Keratinocyte (primary cell): ENCODE measurements at places on chromosomes 7 and 10. TPM values are rescaled to one million over a fixed set of nuclear protein-coding genes. Genes with fewer than 3 reads are reported as not detected.

The GPR158 gene
- polyA plus RNA-seq, result not detected in 3 replicates

The ATOH7 gene
- polyA plus RNA-seq, result 0.04 to 0.07 TPM in 2 of 3 replicates, not detected in the other

GRCh38 chr10:16902606-16903005, 85.4 kb upstream of the RSU1 start:
- DNase-seq, result no peak
- H3K4me1 ChIP-seq, result no peaks in the 10 kb centered on the region
- no peaks in the 10 kb centered on the region for H3K36me3 ChIP-seq
- no peak overlapping the region for H3K4me3 ChIP-seq
- H3K27ac ChIP-seq, result no peak overlapping the region

DNA sequence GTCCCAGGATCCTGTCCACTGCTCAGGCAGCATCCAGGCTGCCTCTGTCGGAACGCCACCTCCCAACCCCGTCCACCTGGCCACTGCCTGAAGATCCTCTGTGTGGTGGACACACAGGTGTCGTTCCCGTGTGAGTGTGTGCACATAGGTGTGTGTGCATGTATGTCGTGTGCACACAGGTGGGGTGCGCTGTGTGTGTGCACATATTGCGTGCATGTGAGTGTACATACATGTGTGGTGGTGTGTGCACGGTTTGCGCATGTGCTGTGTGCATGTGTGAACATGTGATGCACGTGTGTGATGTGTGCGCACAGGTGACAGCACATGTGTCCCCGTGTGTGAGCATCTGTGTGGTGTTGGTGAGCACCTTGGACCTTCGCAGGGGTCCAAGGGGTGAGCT, 7.1 kb downstream of the TMEM184A start:
- no peak overlapping the region for H3K27ac ChIP-seq
- H3K4me1 ChIP-seq, result peaks cover 10% of the 10 kb centered on the region
- no peaks in the 10 kb centered on the region for H3K27me3 ChIP-seq
- H3K4me3 ChIP-seq, result no peak overlapping the region
- no peak for DNase-seq

The RHOBTB1 gene
- 4.6 to 6.1 TPM (median 5.5 TPM) in 3 replicates for polyA plus RNA-seq

GRCh38 chr10:63464402-63465292, 1.1 kb downstream of the JMJD1C start:
- H3K27ac ChIP-seq, result peak overlapping the region; percentile 78
- H3K4me1 ChIP-seq, result peaks cover 9% of the 10 kb centered on the region
- no peaks in the 10 kb centered on the region for H3K36me3 ChIP-seq
- H3K27me3 ChIP-seq, result no peaks in the 10 kb centered on the region
- no peak for DNase-seq
- peak overlapping the region; percentile 83 for H3K4me3 ChIP-seq

The GRID1 gene
- 0.01 to 0.03 TPM (median 0.03 TPM) in 3 replicates for polyA plus RNA-seq

The TUBAL3 gene
- 1.5 to 2.6 TPM (median 2.6 TPM) in 3 replicates for polyA plus RNA-seq

DNA sequence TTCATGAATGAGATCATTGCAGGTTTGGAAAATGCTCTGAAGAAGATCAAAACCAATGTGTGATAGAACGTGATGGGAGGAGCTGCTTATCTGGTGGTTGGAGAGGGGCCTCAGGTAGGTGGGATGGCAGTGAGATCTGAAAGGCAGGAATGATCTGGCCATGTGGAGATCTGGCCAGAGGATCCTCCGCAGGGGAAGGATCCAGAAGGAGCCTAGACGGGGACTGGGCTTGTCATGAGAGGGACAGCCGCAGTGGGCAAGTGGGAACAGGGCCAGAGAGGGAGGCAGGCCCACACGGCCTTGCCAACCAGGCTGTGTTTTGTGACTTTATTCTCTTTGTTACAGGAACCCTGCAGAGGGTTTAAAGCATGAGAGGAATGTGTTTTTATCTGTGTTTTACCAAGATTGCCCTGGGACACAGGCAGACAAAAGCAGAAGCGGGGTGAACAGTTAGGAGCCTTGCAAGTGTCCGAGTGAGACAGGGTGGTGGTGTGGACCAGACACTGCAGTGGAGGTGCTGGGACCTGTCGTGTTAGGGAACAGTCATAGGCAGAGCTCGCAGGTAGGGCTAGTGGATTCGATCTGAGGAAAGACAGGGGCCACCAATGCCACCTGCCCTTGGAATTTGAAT, 66.6 kb downstream of the TLL2 start:
- H3K4me3 ChIP-seq, result no peak overlapping the region
- no peak overlapping the region for H3K27ac ChIP-seq
- DNase-seq, result no peak

GRCh38 chr10:95229724-95230627, 35.9 kb downstream of the ACSM6 start:
- H3K27ac ChIP-seq, result peak overlapping the region; percentile 88
- H3K27me3 ChIP-seq, result no peaks in the 10 kb centered on the region
- no peak overlapping the region for H3K4me3 ChIP-seq

The FAM171A1 gene
- 7.5 to 14.9 TPM (median 8.8 TPM) in 3 replicates for polyA plus RNA-seq

The OPALIN gene
- polyA plus RNA-seq, result not detected in 3 replicates

The ELN gene
- polyA plus RNA-seq, result not detected in 3 replicates

DNA sequence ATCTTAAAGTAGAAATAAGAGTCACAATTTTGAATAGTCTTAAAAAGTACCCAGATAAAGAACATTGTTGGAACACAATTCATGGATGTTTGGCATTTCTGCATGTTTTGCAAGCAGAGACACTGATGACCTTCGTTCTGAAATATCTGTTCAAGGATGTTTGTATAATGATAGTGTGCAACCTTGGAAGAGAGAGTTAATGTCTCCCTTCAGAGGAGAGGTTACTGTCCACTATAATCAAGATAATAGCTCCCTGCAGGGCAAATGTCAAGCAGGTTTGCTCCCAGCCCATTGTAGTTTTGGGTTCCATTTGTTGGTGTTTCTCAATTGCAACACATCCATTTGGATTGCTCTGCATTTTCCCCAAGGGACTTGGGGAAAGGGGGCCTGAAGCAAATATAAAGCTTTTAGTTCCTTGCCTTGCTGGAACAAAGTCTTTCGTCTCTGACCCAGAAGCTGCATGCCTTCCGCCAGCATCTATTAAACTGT, 45.2 kb downstream of the COL1A2 start:
- no peak for DNase-seq
- H3K4me1 ChIP-seq, result no peaks in the 10 kb centered on the region
- H3K27me3 ChIP-seq, result no peaks in the 10 kb centered on the region
- no peak overlapping the region for H3K27ac ChIP-seq

The GPR26 gene
- polyA plus RNA-seq, result not detected in 3 replicates

DNA sequence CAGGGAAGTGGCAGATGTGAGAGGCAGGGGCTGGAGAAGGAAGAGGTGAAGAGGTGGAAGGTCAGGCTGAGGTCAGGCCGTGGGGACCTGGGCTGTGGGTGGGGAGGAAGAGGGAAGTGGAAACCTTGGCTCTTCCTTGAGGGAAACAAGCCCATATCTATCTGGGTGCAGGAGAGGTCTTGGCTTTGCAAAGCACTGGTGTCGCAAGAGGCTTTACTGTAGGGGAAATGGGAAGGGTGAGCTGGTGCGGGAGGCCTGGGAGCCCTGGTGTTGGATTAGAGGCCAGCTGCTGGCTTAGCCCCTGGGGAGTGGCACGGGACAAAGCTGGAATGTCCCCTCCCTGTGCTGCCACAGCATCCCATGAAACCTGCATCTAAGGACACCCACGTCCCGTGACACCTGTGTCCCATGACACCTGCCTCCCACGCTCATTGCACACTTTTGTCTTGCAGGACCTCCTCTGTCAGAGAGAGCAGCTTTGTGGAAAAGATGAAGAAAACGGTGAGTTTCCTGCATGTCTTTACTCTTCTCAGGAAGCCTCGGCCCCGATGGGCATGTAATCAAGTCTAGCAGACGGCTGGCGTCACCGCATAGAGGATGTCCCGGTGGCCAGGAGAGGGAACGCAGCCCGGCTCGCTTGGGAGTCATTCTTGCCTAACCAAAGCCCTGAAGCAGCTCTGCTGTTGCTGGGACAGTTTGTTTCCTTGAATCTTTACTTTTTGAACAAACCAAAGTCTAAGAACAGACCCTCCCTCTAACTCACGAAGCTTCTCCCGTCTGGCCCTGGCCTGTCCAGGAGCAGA, 22.2 kb downstream of the TMEM120A start:
- peaks cover 6% of the 10 kb centered on the region for H3K36me3 ChIP-seq
- no peaks in the 10 kb centered on the region for H3K4me1 ChIP-seq
- DNase-seq, result no peak
- no peak overlapping the region for H3K4me3 ChIP-seq

GRCh38 chr10:101776161-101776817, 375 bp upstream of the FGF8 start:
- H3K4me3 ChIP-seq, result no peak overlapping the region
- H3K27me3 ChIP-seq, result peaks cover 66% of the 10 kb centered on the region
- DNase-seq, result no peak
- H3K36me3 ChIP-seq, result peaks cover 10% of the 10 kb centered on the region

The GJC3 gene
- not detected in 3 replicates for polyA plus RNA-seq

DNA sequence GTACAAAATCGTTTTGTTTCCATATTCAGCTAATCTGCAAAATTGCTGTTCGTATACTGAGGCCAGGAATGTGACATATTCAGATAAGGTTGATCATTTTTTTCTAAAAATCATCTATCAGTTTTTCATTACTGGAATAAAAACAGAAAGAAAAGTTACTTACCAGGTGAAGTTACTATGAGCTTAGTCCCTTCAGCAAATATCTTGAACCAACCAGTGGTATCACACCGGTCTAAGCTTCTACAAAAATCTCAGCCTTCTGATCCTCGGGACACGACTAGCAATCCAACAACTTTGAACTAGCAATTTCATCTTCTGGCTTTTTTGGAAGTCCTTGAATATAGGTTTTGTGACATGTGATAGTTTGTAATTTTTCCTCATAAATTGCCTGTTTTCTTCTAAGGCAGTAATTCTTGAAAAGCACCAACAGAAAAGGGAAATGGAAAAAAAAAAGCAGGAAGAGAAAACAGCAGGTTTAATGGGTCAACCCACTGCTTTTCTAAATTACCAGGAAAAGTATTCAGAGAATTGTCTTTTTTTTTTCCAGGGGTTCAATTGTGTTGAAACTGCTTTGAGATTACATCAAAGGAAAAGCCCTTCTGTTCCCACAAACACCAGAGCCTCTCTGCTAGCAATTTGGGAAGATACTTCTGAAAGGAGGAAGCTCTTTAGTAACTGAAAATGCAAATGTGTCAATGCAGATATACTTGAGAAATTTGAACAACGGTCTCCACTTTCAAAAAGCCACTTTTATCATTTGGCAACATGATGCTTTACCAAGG, 2.9 kb upstream of the TARP start:
- no peaks in the 10 kb centered on the region for H3K36me3 ChIP-seq
- no peak overlapping the region for H3K27ac ChIP-seq
- no peak for DNase-seq
- no peaks in the 10 kb centered on the region for H3K27me3 ChIP-seq

The ZNF804B gene
- polyA plus RNA-seq, result not detected in 3 replicates

The SPDYE6 gene
- polyA plus RNA-seq, result not detected in 3 replicates

The STAM gene
- polyA plus RNA-seq, result 27.8 to 34.9 TPM (median 34.1 TPM) in 3 replicates

GRCh38 chr7:18541181-18541870, 45.8 kb downstream of the HDAC9 start:
- H3K4me3 ChIP-seq, result no peak overlapping the region
- DNase-seq, result no peak
- H3K27ac ChIP-seq, result no peak overlapping the region

GRCh38 chr10:52558090-52558489, 214.5 kb downstream of the MBL2 start:
- H3K4me1 ChIP-seq, result no peaks in the 10 kb centered on the region
- no peak overlapping the region for H3K4me3 ChIP-seq
- DNase-seq, result no peak
- H3K36me3 ChIP-seq, result no peaks in the 10 kb centered on the region
- no peaks in the 10 kb centered on the region for H3K27me3 ChIP-seq

- no peak overlapping the region for H3K27ac ChIP-seq
- no peak for DNase-seq
- no peak overlapping the region for H3K4me3 ChIP-seq
- H3K27me3 ChIP-seq, result no peaks in the 10 kb centered on the region
- no peaks in the 10 kb centered on the region for H3K36me3 ChIP-seq
These were observed 208.3 kb downstream of the CELF2 start for GRCh38 chr10:11225935-11226334.

The CYP2E1 gene
- polyA plus RNA-seq, result 0.73 to 0.77 TPM (median 0.77 TPM) in 3 replicates

GRCh38 chr7:133936074-133936473, 191.1 kb upstream of the LRGUK start:
- H3K36me3 ChIP-seq, result peaks cover 4% of the 10 kb centered on the region
- no peak overlapping the region for H3K27ac ChIP-seq
- H3K27me3 ChIP-seq, result no peaks in the 10 kb centered on the region
- no peak for DNase-seq
- H3K4me1 ChIP-seq, result peaks cover 16% of the 10 kb centered on the region

GRCh38 chr7:128705891-128706333, 33.2 kb upstream of the CALU start:
- H3K4me3 ChIP-seq, result no peak overlapping the region
- peak; percentile 69 for DNase-seq
- H3K36me3 ChIP-seq, result no peaks in the 10 kb centered on the region
- no peaks in the 10 kb centered on the region for H3K27me3 ChIP-seq

- no peak overlapping the region for H3K27ac ChIP-seq
- peaks cover 53% of the 10 kb centered on the region for H3K27me3 ChIP-seq
- peaks cover 4% of the 10 kb centered on the region for H3K4me1 ChIP-seq
- no peak for DNase-seq
These were observed 28.4 kb upstream of the SMARCD3 start for GRCh38 chr7:151276666-151277590.

The C7orf33 gene
- not detected in 3 replicates for polyA plus RNA-seq

GRCh38 chr10:113454341-113455061, 98.4 kb upstream of the HABP2 start:
- H3K27me3 ChIP-seq, result no peaks in the 10 kb centered on the region
- no peaks in the 10 kb centered on the region for H3K36me3 ChIP-seq
- DNase-seq, result no peak
- no peak overlapping the region for H3K27ac ChIP-seq
- no peaks in the 10 kb centered on the region for H3K4me1 ChIP-seq

GRCh38 chr10:71643904-71644303, 75.7 kb downstream of the C10orf105 start:
- no peak overlapping the region for H3K27ac ChIP-seq
- no peaks in the 10 kb centered on the region for H3K4me1 ChIP-seq
- no peak overlapping the region for H3K4me3 ChIP-seq
- no peak for DNase-seq
- H3K27me3 ChIP-seq, result peaks cover 12% of the 10 kb centered on the region
- H3K36me3 ChIP-seq, result no peaks in the 10 kb centered on the region

DNA sequence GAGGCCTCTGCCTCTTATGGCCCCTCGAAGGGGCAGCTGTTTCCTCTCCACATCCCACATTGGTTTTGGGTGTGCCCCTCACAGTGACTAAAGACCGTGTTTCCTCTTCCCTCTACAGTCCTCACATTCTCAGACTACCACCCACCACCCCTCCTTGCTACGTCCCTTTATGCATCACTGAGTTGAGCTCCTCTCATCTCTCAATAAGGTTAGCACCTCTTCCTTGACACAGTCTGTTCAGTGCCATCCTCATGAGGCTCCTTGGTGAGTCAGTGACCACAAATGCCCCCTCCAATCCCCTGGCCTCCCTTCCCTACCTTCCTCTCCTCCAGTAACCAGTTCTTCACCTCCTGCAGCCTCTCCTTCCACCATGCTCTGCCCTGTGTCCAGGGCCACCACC, 239.1 kb upstream of the MYO3A start:
- no peaks in the 10 kb centered on the region for H3K27me3 ChIP-seq
- no peak overlapping the region for H3K4me3 ChIP-seq
- no peaks in the 10 kb centered on the region for H3K4me1 ChIP-seq

- peaks cover 5% of the 10 kb centered on the region for H3K36me3 ChIP-seq
- H3K4me1 ChIP-seq, result peaks cover 11% of the 10 kb centered on the region
- H3K4me3 ChIP-seq, result no peak overlapping the region
- H3K27ac ChIP-seq, result no peak overlapping the region
These were observed 7.6 kb downstream of the CALD1 start for GRCh38 chr7:134787064-134787463.

- H3K4me1 ChIP-seq, result peaks cover 4% of the 10 kb centered on the region
- no peak overlapping the region for H3K27ac ChIP-seq
- H3K27me3 ChIP-seq, result no peaks in the 10 kb centered on the region
- no peak overlapping the region for H3K4me3 ChIP-seq
- H3K36me3 ChIP-seq, result no peaks in the 10 kb centered on the region
These were observed 237.4 kb downstream of the BAMBI start for GRCh38 chr10:28914701-28915100.

The SLC39A12 gene
- 0.03 to 0.13 TPM (median 0.07 TPM) in 3 replicates for polyA plus RNA-seq
